ENCODE measurements at places on chromosomes 13 and 19.
A peak's percentile ranks its signal among the peaks of the same experiment; 100 is the strongest.

- no peak for DNase-seq
These were observed 176.8 kb downstream of the OXGR1 start for GRCh38 chr13:96817336-96817941.

DNA sequence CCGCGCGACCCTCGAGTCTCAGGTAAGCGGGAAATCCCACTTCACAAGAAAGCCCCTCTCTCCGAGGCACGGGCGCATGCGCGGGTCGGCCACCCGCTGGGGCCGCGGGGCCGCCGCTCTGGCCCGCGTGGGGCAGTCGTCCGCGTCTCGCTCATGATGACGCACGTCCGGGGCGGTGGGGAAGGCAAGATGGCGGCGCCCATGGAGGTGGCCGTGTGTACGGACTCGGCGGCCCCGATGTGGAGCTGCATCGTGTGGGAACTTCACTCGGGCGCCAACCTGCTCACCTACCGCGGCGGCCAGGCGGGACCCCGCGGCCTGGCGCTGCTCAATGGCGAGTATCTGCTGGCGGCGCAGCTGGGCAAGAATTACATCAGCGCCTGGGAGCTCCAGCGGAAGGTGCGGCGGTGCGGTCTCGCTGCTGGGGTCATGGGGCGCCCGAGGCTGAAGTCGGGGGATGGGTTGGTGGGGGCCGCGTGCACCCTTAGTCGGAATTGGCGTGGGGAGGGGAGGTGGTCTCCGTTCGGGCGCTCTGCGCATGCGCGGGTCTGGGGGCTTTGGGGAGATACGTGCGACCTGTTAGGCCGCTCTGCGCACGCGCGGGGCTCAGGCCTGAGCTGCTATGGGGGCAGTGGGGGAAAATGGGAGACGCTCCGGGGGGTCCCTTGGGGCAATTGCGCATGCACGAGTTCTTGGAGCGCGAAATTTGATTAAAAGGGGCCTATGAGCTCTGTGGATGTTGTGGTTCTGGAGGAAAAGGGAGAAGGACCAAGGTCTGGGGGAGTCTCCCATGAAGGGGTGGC lies at the start of gene WDR18:
TSS of gene WDR18 (plus strand) at position 181 of the 803 bp plus-strand sequence. CDS start at position 190, 9 bp downstream.
- DNase-seq = peak; percentile 94

DNA sequence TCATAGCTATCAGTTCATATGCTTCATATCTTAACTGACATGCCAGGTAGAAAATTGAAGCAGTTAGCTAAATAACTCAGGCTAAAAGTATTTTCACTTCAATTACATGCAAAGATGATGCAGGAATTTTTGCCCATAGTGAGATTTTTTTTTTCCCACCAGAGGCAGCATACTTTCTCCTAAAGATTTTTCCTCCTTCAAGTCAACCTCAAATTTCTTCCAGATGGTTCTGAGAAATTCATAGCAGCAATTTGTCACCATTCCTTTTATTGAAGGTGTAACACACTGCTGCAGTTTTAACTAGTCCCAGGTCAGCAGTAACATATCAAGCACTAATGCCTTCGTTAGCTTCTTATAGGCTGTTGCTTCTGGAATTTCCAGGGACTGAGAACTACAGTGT lies 141.9 kb downstream of the SUCLA2 start:
- no peak for DNase-seq

DNA sequence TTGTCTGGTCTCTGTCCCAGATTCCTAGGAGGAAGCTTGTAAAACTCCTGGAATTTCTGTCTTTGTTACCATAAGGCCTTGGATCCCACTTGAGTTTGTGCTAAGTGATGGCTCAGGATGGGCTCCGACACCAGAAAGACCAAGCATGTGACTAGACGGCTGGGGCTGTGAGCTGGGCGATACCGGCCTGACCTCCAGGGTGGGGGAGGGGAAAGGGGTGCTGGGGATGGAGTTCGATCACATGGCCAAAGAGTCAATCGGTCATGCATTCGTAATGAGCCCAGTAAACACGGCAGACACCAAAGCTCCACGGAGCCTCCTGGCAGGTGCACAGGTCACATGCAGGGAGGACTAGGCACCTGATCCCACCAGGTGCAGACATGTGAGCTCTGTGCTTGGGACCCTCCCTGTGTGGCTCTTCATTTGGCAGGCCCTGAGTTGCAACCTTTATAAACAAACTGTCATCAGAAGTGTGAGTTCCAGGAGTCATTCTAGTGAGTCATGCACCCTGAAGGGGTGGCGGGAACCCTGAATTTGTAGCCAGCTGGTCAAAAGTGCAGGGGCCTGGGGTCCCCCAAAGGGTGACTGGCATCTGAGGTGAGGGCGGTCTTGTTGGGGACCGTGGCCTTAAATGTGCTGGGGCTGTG lies 27.1 kb downstream of the ELAVL1 start:
- no peak for DNase-seq

DNA sequence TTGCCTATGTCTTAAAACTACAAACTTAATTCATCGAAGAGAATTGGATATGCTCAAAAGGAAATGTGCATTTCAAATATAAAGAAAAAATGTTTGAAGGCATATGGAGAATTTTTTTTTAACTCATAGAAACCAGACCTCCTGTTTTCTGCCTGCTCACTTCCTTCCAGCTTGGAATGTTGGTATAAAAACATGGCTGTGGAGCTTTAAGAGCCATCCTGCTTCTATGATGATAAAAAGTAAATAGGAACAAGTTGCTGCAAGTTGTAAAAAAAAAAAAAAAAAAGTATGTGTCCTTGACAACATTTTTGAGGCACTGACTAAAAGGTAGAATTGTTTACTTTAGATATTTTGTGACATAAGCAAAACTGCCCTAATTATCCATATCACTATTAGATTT lies 1230.7 kb downstream of the PCDH9 start:
- no peak for DNase-seq

- no peak for DNase-seq
These were observed 1395.2 kb downstream of the PCDH9 start for GRCh38 chr13:65834897-65835296.

DNA sequence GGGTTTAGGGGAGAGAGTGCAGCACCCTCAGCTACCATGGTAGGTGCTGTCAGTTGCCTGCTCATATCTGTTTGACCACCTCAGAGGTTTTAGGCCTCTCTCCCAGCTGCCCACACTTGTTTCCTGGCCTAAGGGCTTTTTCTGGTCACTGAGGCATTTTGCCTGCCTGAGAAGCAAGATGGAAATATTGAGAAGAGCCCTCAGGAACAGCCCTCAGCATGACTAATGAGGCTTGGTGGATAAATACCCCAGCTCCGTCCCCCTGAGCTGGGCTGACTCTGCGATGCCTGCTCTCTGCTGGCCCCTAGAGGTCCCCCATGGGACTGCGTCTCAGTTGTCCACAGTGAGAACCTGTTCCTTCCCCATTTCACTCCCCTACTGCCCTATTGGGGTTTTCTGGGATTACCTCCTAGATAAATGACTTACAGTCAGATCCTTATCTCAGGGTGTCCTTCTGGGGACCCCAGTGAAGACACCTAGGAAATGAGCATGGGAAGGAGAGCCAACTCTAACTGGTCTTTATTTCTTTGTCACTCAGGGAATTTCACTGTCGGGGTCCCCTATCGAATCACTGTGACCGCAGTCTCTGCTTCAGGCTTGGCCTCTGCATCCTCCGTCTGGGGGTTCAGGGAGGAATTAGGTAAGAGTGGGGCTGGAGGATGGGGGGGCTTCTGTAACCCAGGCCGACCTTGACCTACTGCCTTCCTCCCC lies 13.3 kb downstream of the PALM3 start:
- peak; percentile 79 for DNase-seq

DNA sequence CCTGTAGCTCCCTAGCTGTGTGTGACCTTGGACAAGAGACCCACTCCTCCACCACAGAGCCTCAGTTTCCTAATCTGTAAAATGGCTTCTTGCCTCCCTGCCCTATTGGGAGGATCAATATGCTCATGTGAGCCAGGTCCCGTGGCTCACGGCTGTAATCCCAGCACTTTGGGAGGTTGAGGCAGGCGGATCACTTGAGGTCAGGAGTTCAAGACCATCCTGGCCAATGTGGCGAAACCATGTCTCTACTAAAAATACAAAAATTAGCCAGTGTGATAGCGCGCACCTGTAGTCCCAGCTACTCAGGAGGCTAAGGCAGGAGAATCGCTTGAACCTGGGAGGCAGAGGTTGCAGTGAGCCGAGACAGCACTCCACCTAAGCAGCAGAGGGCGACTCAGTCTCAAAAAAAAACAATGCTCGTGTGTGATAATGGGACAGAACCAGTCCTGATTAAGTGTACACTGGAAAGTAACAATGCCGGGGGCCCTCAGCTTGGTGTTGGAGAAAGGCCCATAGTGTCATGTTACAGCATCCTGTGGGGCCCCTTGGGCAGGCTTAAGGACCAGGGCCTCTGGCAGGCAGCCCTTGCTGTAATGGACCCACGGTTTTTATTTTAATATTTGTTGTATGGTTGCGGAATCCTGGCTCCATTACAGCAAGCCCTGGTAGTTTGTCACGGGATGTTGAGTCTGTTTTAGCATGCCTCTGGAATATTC lies 6.8 kb downstream of the RPS11 start:
- peak; percentile 66 for DNase-seq
